CD4-positive, alpha-beta T cell treated with Interleukin-21 for 1 hour (primary cell): ENCODE measurements at places on chromosomes 3 and 15.
A peak's percentile ranks its signal among the peaks of the same experiment; 100 is the strongest.

DNA sequence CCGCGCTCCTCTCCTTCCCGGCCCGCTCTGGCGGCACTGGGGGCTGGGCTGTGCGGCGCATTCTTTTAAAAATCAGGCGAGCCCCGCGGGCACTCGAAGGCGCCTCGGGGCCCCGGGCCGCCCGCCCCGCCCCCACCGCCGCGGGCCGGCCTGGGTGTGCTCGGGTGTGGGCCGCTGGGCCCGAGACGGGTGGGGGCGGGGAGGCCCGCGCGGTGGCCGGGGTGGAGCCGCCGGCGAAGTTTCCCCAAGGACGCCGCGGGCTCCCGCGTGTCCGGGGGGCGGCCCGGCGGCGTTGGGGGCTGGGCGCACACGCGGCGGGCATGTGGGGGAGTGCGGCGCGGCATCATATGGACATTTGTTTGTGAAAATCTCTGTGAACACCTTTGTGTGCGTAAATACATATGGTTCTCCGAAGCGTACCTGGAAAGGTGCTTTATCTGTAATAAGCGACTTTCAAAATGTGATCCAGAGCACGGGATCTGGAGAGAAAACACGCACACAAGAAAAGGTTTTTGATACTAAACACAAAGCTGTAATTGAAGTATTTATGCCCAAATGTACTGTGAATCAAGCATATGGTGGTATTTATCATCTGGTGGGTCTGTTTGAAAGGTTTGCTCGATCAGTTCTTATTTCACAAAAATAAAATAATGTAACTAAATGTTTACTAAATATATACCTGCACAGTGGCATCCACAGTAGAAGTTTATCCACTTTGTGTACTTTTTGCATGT lies 612 bp upstream of the TBL1XR1 start:
- no peak for DNase-seq

GRCh38 chr3:45186871-45187270 lies 39.2 kb downstream of the TMEM158 start:
- DNase-seq = no peak

DNA sequence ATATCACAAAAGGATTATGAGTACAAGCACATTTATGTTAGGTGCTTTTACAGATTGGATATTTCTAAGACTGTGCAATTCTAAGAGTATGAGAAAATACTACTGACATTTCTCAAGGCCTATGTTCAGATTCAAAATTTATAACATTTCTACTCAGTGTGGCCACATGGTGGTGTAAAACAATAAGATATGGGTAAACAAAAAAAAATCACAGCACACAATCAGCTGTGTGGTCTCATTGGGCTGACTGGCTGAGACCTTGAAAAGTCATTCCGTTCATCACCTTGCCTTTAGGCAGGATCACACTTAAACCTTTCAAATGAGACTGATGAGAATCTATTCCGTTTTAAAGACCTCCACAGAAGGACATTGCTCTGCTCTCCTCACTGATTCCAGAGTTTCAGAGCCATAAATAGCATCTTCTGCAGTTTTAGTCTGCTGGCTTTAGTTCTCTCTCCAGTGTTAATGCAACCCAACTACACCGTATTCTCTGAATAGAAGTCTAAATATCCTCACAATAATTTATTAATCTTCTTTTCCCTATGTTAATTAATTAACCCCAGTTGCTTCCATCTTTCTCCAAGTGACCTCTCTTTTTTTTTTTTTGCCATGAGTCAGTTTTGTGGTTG lies 158.2 kb downstream of the SPATA16 start:
- DNase-seq = no peak

DNA sequence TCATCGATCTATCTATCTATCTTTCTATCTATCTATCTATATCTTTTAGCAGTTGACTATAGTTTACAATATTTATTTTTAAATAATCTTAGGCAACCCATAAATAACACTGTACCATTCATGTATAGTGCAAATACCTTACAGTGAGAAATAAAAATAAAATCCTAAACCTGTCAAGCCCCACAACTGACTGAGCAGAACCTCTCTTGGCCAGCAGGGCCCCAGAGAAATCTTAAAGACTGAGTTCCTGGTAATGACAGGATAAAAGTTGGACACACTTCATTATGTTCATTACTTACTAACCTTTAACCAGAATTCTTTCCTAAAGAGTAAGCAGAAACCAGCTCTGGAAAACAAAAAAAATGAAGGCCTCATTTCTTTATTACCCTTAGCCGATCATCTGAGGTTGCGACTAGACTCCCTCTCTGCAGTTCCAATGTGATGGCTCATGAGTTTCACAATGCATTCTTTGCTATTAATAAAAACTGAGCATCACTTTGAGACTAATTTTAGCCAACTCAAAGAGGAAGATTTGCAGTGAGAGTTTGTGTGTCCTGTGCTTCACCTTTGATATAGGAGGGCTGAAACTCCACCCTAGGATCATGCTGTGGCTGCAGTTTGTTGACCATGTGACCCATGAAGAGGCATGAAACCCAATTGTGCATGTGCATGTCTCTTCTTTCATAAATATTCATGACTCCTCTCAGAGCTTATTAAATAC lies 1072.0 kb downstream of the NSUN3 start:
- DNase-seq = no peak

GRCh38 chr3:127819656-127820055 lies 2.7 kb downstream of the MGLL start:
- no peak for DNase-seq

DNA sequence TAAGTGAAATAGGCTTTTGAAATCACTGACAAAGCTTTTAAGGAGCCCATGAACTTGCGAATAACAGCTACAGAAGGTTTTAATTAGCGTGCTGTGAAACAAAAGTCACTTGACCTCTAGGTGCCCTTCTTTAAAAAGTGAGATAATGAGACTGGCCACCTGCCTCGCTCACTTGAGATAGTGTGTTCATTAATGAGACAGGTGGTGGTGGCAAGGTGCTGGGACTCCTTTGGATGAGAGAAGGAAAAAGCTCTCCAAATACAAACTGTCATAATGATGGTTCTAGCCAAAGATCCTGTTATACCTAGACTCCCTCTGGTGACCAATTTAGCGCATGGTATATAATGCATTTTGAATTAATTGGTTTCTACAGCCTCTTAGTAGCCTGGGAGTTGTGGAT lies 22.7 kb upstream of the IREB2 start:
- no peak for DNase-seq

DNA sequence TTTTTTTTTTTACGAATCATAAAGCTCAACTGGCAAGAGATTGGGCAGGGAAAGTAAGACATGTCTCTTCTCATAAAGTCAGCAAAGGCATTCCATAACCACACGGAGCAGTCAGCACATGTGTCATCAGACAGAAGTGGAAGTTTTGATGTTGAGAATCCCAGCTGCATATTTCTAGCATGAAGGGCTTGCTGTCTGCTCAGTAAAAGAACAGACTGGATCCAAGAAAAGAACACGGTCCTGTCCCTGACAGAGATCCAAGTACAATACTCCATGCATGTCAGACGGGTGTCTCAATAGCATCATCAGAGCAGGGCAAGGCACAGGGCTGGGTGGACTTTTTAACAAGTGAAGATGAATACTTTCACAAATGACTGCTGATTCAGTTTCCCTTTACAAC lies 38.2 kb downstream of the ABI3BP start:
- no peak for DNase-seq

DNA sequence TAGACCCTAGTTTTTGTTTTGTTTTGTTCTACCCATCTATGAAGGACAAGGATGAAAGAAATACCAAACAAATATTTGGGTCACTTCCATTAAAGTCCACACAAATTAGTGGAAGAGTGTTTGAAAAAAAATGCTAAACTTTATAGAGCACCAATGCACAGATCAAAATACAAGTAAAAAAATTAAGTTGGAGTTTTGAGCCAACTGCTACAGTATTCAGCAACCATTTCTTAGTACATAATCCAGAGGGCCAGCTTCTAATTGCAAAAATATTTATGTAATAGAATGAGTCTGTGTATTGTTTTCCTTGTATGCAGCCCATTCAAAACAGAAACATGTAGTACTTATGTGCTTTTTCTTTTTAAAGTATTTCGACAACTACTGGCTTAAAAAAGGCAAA lies 121.1 kb downstream of the CBLB start:
- no peak for DNase-seq

- no peak for DNase-seq
These were observed 146.0 kb upstream of the TNIK start for GRCh38 chr3:171606151-171606751.

GRCh38 chr15:64858021-64858575 lies 16.4 kb downstream of the PLEKHO2 start:
- peak; percentile 34 for DNase-seq

- DNase-seq = no peak
These were observed 31.2 kb downstream of the CHDH start for GRCh38 chr3:53815067-53815466.

DNA sequence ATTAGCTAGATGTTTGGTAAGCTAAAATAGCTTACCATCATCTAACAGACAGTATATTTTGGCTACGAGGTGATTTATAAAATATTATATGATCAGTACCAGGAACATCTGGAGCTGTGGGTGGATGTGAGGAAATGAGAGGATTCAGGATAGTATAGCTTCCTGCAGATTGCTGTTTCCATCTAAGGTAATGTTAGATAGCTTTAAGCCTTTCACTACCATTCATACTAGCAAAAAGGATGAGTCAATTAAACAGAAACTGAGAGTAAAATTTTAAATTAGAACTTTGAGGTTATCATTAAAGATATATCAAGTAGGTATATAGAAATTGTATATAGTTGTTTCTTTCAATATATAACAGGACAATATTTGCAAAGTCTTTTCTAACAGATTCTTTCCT lies 8.0 kb downstream of the ZBTB20 start:
- no peak for DNase-seq

GRCh38 chr3:165195640-165196576 lies at the start of gene SLITRK3:
Gene SLITRK3, minus strand, starts transcription at chr3:165196384. Its CDS starts 5,554 bp downstream, at chr3:165190830.
- no peak for DNase-seq

GRCh38 chr3:69058180-69058946 lies 6.2 kb upstream of the TMF1 start:
- peak; percentile 48 for DNase-seq

GRCh38 chr15:39290711-39291435 lies 290.0 kb upstream of the THBS1 start:
- no peak for DNase-seq

DNA sequence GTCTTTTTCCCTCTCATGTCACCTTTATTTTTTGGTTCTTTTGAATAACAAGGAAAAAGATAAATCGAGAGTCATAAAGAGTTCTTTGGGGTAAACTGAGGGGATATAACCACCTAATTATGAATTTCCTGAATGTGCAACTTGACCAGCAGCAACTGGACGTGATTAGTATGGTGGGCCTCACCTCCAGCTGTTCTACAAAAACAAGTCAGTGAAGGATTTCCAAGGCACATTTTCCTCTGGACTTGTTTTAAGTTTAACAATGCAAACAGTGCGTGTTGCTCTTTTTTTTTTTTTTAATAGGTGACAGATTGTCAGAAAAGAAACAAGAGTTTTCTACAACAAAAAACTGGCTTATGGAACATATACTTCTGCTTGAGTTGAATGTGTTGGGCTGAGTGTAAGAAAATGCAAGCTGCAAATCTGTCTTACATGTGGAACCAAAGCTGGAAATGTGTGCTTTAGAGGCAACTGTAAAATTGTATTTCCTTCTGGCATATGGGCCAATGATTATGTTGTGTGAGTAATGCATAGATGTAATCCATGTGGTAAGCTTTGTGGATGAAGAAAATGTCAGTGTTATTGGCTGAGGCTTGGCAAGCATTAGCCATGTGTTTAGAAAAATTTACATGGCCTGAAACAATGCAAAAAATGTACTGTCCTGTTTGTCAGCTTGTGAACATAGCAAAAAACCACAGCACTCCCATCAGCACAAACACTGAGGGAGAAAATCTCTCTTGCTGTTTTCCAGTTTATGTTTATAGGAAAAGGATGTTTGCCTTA lies 44.5 kb upstream of the FNDC3B start:
- DNase-seq = no peak

- DNase-seq = no peak
These were observed 104.1 kb upstream of the TNFAIP8L3 start for GRCh38 chr15:51198701-51199232.

- no peak for DNase-seq
These were observed 51.7 kb downstream of the CNTN3 start for GRCh38 chr3:74562558-74563269.

DNA sequence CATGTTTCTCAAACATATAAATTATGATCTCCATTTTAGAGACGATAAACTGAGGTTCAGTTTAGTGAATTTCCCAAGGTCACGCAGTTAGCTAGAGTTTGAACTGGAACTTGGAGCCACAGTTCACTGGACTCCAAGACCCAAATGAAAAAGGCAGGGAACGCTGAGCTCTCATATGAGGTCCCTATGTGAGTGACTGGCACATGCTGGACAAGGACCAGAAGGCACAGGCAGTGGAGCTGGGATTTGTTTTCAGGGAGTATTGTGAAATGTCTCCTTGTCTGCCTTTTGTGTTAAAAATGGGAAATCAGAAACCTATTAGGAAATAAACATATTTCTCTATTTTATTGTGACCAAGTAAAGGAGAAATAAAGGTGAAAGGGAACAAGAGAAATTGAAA lies 63.5 kb downstream of the MESD start:
- DNase-seq = no peak
